ENCODE measurements at places on chromosomes 2 and 18. TPM values are rescaled to one million over a fixed set of nuclear protein-coding genes. Genes with fewer than 3 reads are reported as not detected.

DNA sequence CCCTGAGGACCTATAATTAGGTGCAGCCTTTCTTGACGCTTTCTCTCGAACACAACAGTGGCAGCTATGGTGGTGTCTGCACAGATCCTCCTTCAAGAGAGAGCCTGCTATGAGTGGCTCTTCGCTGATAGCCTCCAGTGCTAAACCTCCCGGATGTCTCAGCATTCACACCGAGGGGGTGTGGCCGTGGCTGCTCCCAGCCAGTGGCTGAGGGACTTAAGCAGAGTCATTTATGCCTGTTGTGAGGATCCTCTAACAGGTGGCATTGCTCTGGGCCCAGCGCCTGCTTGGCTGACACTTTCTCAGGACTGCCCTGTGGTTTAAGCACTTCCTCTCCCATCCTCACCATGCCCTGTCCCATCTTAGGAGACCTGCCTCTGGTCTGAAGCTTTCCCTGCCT, 592.0 kb upstream of the LRRTM1 start:
- no peak for DNase-seq

- DNase-seq, result no peak
Measured at GRCh38 chr18:48545757-48546321, 7.0 kb downstream of the CTIF start.

DNA sequence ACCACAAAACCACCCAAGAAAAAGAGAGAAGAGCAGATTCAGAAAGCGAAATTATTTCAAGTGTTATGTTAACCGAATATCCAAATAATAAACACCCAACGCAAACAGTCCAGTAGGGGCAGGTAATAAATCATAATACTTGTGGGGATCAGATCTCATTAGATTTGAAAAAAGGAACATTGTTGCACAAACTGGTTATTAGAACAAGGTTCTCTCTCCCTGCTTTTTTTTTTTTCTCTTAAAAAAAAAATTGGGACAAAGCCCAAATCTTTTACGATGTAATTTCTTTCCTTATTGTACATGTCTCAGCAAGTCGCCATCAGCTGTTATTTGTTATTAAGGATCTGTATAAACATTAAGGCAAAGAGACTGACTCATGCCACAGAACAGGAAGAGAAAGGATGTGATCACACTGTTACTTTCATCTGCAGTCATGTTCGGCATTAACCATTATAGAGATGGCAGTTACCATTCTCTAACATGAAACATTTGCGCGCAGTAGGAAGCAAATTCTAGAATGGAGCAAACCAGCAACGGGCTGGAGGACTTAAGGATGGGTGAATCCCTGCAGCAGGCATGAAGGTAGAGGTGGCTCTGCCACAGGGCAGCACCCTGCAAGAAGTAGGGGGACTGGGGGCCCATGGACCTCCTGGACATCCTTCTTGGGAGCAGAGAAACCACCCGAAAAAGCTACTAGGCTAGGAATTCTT, 42.0 kb downstream of the EPHA4 start:
- no peak for DNase-seq

GRCh38 chr2:60675301-60675700, 80.8 kb upstream of the PAPOLG start:
- no peak for DNase-seq

KYNU gene
- 0.67 TPM for polyA plus RNA-seq

- DNase-seq, result no peak
Measured at GRCh38 chr18:79471046-79471445, 75.3 kb downstream of the NFATC1 start.

VSNL1 gene
- polyA plus RNA-seq, result 0.07 TPM

Measured in small intestine (tissue), 16 donors.